Ovary (tissue), 10 donors: ENCODE measurements at places on chromosomes 6 and 20. TPM values are rescaled to one million over a fixed set of nuclear protein-coding genes. Genes with fewer than 3 reads are reported as not detected.

Gene ADGRF1
- polyA plus RNA-seq, result not detected

Gene SLC22A23
- polyA plus RNA-seq, result 2.3 TPM

DNA sequence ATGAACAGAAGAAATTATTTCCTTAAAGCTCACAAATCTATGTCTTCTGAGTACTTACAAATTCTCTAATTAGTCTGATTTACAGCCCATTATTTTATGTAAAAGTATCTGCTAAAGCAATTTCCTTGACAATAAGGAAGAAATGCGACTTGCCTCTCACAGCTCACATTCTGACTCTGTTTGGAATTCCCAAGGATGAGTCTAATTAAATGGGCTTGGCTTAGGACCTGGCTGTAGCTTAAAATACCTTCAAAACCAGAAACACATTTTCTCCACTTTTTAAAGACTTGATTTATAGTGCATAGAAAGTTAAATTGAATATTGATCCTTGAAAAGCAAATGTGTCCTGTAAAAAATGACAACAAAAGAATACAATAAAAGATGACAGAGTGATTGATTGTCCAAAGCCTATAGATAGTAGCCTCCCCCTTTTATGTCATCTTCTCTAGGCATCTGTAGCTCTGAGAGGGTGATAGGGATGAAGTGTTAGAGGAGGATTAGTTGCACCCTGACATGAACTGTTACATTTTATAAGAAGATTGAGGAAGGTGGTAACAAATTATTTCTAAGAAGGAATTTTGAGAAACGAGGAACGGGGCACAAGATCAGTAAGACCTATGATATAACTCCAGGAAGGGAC is 118.9 kb downstream of the MACROD2 start:
- no peak for DNase-seq

GRCh38 chr20:23007886-23008655 is 27.0 kb upstream of the SSTR4 start:
- DNase-seq, result no peak

DNA sequence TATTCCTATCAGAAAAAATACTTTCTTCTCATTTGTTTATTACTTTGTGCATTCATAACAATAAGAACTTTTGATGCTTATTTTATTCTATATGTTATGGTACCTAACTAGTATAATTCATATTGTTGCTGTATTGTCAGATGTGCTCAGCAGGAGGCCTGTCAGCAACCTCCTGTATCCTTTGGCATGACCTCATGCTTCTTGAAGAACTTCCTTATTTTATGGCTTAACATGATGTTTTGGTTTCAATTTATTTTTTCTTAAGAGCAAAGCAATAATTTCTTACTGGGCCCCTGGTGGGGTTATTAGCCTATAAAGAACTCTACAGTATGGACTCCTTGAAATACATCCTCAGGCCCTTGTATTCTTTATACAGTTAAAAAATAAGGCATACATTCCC is 17.3 kb downstream of the GGTLC1 start:
- no peak for DNase-seq

- DNase-seq, result no peak
Observed at GRCh38 chr6:41519305-41519744, 26.9 kb upstream of the FOXP4 start.

GRCh38 chr6:11830105-11830504 is 51.5 kb upstream of the ADTRP start:
- no peak for DNase-seq

DNA sequence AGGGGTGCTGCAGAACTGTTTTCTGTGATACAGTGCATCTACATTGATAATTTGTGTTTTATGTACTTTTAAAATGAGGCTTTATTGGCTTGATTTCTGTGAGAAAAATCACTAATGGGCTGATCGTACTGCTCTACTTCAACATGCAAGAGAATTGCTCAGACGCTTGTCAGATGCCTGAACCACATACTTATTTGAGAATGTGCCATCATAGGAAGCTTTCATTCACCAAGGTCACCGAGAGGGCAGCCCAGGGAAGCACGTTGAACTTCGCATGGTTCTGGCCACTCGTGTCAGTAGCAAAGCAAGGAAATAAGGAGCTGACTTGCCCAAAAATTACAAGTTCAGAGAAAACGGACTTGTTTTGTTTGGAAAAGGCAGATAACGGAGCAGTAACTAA is 168.5 kb upstream of the AKAP12 start:
- DNase-seq, result peak; percentile 68

GRCh38 chr20:34747479-34747878 is 43.3 kb downstream of the TP53INP2 start:
- DNase-seq, result no peak
